ENCODE measurements at places on chromosomes 7 and 10.

DNA sequence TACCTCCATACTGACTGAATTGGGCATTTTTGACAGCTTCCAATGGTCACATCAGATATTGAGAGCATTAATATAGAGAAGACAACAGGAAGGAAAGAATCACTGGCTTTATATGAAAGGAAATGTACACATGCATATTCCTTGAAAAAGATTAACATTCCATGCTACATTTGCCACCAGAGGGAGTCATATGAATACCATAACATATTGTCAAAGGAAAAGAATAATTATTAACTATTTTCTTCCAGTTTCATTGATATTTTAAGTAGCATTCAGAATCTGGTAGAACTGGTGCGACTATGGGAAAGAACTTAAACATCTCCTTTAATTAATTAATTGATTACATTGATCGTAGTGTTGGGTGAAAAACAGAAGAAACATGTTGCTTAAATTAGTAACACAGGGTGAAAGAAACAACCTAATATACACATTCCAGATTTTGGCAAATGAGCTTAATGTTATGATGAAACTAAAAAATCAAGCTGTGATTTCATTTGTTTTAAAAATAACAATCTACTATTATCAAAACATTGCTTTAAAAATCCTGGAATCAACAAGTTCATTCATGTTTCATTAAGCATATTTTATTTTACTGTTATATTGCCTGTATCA is 71.5 kb downstream of the GPR85 start:
- DNase-seq: no peak

GRCh38 chr7:37285706-37286453 is 162.8 kb downstream of the ELMO1 start:
- no peak for DNase-seq

DNA sequence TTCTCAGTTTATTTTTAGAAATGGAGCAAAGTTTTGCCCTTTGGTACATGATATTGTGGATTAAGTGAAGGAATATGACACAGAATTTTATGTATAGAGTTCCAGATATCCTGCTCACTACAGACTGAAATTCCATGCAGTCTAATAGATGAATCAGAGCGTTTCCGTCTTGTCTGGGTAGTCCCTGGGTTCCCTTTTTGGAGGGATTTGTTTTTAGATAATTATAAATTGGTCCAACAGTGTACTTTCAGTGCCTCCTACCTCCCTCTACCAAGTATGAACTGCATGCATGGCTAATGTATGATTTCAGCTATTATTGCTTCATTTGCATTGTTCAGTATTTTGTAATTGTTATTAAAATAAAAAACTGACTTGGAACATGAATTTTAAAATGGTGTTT is 74.4 kb downstream of the SEPTIN7 start:
- no peak for DNase-seq

GRCh38 chr7:98300595-98301372 is 19.3 kb downstream of the BRI3 start:
- DNase-seq: no peak

DNA sequence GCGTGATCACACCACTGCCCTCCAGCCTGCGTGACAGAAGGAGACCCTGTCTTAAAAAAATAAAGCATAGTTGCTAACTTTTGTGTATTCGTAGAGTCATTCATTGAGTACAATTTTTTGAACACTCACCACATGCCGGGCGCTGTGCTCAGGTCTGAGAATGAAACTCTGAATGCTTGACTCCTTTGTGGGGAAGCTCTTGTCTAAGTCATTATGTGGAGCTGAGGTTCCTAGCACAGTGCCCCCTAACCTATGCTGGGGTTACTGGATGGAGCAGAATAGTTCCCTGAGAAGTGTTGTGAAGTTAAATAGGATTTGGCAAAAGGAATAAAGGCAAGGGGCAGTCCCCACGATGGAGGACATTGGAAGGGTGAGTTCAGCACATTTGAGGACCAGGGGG is 123.3 kb downstream of the CELF2 start:
- no peak for DNase-seq

GRCh38 chr10:32317795-32318357 is 29.1 kb downstream of the EPC1 start:
- DNase-seq: no peak

- DNase-seq: peak; percentile 18
These were observed 90.5 kb downstream of the PLXNA4 start for GRCh38 chr7:132485600-132486273.

GRCh38 chr7:98254951-98255610 is 3.0 kb upstream of the TECPR1 start:
- no peak for DNase-seq

DNA sequence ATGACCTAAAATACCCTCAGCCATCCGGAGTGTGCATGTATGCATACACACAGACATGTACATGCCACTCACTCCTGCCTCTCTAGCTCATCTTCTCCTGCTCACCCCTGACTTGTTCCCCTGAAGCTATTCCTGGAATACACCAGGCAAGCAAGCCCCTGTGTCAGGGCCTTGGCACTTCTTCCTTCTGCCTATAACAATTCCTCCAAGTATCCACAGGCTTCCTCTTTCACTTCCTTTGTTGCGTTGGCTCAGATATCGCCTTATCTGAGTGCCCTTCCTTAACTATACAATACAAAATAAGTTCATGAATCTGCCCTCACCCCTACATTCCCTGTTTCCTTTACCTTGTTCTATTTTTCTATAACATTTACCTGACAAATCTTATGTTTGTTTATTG is 88.8 kb downstream of the NOD1 start:
- DNase-seq: no peak

DNA sequence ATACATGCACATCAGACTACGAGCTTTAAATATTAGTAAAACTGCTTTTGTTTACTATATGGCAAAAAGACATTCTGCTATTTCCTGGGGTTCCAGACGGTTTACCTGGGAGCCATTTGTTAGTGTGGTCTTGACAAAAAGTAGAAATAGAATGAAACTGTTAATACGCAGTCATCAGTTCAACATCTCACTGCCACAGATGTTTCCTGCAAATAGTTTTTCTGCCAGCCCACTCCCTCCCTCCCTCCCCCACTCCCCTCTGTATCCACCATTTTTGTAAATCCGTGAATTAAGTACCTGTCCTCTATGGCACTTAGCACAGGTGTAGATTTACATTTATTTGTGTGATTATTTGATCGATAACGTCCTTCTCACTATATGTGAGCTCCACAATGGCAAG is 74.6 kb upstream of the TPK1 start:
- no peak for DNase-seq

DNA sequence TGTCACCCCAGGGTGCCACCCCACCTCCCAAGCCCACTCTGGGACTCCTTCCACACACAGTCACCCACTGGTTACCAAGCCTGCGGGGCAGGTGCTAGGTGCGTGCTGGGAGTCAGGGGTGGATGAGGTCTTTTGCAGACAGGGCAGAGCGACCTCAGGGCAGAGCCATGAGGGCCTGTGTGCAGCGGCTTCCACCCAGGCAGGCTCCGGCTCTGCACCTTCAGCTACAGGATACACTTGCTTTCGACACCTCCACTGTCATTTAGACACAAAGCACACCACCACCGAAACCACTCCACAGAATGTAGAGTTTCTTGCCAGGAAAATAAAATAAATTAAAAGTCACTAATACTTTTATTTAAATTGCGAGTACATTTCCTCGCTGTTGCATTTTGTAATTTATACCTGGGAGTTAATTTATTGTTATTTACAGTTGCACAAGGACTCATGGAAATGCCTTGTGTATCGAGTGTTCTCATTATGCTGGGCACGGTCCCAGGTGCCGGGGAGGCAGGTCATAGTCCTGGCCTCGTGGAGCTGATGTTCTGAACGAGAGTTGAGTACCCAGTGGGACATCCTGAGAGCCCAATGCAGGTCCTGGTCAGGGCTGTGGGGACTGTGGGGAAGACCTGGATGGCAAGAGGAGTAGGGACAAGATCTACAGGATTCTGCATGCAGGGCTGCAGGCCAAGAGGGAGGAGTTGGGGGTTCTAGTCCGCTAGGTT is 127.8 kb downstream of the CUX1 start:
- no peak for DNase-seq

DNA sequence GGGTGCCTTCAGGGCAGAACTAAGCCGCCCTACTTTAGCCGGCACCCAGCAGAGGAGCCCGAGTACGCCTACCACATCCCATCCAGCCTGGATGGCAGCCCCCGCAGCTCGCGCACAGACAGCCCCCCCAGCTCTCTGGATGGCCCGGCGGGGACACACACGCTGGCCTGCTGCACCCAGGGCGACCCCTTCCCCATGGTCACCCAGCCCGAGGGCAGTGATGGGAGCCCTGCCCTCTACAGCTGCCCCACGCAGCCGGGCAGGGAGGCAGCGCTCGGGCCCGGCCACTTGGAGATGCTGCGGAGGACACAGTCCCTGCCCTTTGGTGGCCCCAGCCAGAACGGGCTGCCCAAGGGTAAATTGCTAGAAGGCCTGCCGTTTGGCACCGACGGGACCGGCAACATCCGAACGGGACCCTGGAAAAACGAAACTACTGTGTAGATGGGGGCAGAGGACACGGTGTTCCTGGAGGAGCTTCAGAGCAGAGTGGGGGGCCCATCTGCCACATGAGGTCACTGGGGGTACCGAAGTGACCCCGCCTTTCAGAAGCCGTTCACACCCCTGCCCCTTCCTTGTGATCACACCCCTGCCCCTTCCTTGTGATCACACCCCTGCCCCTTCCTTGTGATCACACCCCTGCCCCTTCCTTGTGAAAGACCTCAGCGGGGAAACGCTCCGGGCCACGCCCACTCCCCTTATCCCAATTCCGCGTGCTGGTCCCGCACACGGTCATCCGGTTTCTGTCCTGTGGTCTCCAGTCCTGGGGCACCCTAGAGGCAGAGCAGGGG is 30.8 kb upstream of the KNDC1 start:
- no peak for DNase-seq

DNA sequence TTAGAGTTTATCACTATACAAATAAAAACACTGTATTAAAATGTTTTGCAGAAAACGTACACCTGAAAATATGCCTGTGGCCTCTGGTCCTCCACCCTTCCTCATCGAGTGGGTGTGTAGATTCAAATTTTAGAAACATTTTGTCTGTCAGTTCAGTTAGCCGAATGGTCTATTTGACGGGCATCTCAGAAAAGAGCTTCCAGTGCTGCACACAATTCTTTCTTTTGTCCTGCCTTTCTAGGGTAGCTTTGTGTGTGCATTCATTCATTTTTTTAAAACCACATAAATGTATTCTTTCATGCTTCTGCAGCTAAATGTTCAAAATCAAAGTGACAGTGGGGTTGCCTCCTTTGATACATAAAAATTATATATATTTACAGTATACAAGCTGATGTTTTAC is 46.8 kb downstream of the GNAI1 start:
- DNase-seq: no peak

- DNase-seq: no peak
These were observed 64.6 kb downstream of the FAM185A start for GRCh38 chr7:102813191-102814024.

GRCh38 chr7:130135208-130136205 is 65.2 kb downstream of the KLHDC10 start:
- no peak for DNase-seq

GRCh38 chr7:27410812-27411544 is 168.4 kb downstream of the EVX1 start:
- DNase-seq: no peak

- peak; percentile 12 for DNase-seq
These were observed 25.8 kb downstream of the TES start for GRCh38 chr7:116236020-116236630.

DNA sequence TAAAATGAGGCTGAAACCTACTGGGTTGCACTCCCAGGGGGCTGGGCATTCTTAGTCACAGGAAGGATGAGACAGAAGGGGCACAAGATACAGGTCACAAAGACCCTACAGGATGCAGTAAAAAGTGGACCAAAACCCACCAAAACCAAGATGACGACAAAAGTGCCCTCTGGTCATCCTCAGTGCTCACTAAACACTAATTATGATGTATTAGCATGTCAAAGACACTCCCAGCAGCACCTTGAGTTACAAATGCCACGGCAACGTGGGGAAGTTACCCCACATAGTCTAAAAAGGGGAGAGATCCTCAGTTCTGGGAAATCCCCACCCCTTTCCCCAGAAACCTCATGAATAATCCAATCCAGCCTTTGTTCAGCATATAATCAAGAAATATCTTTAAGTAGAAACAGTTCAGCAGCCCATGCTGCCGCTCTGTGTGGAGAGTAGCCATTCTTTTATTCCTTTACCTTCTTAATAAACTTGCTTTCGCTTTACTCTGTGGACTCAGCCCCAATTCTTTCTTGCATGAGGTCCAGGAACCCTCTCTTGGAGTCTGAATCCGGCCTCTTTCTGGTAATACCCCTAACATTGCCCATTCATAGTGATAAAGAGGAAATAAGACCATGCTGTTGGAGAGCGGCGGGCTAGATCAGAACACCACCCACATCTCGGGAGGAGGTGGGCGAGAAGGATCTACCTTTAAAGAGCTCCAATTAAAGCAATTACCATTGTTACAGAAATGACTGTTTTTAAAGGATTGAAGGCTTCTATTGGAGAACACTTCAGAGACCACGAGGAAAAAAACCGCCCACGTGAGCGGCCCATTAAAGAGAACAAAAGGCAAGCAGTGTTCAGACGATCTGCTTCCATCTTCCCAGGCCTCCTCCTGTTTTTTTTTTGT is 170.9 kb downstream of the USP6NL start:
- no peak for DNase-seq

DNA sequence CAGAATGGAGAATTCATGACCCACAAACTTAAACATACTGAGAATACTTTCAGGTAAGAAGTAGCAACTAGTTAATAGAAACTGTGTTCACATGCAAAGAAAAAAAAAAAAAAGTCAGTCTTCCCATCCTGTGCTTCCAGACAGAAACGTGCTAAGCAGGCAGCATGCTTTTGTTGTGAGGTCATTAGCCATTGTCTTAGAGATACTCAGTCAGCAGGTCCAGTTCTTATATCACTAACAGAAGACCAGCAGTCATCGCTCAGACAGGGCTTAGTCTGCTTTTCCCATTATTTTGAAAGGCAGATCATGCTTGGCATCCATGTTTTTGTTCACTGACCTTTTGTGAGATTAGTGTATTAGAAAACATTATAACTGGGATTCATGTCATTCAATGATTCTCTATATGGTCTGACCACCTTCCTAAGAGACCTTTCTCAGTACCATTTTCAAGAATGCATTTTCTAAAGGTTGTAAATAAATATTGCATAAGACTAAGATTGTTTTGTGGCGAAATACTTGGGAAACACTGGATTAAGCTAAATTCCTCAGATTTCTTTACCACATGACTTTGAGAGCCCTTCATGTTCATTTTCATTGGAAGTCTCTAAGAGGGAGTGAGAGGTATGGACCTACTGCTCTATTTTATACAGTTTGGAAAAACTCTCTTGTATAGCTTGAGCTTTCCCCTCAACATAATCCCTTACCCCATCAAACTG is 45.0 kb upstream of the AGBL3 start:
- DNase-seq: no peak

GRCh38 chr10:36224431-36224985 is 582.4 kb upstream of the FZD8 start:
- no peak for DNase-seq

- DNase-seq: no peak
These were observed 10.2 kb upstream of the SLC25A28 start for GRCh38 chr10:99630433-99630832.

DNA sequence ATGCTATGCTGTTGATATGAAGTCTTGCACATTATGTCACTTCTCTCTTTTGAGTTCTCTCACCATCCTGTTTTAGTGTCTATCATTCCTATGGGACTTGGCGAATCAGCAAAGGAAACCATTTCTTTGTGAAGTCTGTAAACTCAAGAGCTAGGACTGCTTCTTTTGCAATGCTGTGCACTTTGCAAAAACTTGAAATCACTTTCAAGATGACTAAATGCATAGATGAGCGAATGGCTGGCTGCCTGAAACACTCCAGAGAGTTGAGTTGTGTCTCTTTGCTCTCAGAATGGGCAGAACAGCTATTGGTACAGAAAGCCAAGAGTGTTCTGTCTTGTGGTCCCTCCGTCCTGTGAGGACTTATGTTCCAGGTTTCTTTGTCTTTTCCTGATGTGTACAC is 18.3 kb upstream of the ELMO1 start:
- DNase-seq: no peak
